ENCODE measurements at places on chromosomes 6 and 20.

DNA sequence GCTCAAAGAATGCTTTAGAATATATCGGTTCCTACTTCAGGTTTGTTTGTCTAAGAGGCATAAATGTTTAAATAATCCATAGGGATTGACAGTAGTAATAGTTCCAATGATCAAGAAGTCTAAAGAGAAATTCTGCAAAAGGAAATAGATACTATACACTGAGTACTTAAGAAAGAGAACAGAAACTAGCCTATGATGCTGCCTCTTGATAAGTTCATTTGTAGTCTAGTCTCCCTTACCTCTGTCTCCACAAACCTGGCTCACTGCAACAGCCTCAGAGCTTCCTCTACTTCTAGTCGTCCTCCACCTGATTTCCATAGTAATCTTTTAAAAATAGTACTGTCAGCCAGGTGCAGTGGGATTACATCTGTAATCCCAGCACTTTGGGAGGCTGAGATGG is 511.8 kb downstream of the LMBRD1 start:
- no peak for DNase-seq

DNA sequence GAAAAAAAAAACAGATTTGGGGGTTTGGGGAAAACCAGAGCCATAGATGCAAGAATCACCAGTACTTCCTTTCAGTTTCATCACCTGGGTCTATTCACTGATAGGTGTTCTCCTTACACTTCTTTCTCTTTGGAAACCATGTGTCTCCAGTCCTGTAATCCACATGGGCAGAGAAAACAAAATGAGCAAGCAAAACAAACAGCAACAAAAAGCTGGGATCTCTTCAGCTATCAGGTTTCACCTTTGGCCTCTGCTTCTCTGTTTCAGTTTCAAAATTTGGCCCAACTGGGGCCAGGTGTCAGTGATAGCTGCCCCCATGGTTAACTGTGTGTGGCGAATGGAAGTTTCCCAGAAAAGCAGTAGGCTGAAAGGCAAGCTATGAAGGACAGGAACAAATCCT is 220.0 kb upstream of the THBS2 start:
- DNase-seq, result no peak

DNA sequence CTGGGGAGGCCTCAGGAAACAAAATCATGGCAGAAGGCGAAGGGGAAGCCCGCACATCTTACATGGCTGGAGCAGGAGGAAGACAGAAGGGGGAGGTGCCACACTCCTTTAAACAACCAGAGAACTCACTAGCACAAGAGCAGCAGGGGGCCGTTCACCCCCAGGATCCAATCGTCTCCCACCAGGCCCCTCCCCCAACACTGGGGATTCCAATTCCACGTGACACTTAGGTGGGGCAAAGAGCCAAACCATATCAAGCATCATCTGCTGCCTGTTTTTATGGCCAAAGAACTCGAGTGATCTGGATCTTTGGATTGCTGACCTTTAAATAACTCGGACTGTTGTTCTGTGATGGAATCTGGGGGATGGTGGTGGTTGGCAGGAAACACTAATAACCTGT is 28.0 kb downstream of the PNLDC1 start:
- no peak for DNase-seq

GRCh38 chr20:41499064-41499463 is 119.1 kb downstream of the CHD6 start:
- DNase-seq, result no peak

GRCh38 chr20:25535762-25536161 is 49.6 kb downstream of the NINL start:
- no peak for DNase-seq

GRCh38 chr6:42519779-42520178 is 44.0 kb upstream of the UBR2 start:
- no peak for DNase-seq
